NAMALWA (cell line): ENCODE measurements at places on chromosomes 16 and 17.

GRCh38 chr17:69062860-69063581 lies 2.3 kb upstream of the ABCA9 start:
- no peak for DNase-seq

DNA sequence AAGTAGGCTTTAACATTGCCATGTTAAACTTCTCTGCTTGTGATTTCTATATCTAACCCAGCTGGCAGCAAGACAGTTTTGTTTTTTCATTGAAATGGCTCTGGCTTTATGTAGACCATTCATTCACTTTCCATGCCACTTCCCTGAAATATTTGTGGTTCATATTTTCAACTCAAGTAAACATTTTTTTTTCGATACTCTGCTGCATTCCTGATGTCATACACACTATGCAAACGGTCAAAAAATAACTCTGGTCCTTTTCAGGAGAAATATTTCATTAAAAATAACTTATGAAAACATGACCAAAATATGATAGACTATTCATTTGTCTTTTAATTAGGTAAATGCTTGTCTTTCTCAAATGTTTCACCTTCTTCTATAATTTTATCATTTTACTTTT lies 116.3 kb downstream of the USP22 start:
- no peak for DNase-seq

DNA sequence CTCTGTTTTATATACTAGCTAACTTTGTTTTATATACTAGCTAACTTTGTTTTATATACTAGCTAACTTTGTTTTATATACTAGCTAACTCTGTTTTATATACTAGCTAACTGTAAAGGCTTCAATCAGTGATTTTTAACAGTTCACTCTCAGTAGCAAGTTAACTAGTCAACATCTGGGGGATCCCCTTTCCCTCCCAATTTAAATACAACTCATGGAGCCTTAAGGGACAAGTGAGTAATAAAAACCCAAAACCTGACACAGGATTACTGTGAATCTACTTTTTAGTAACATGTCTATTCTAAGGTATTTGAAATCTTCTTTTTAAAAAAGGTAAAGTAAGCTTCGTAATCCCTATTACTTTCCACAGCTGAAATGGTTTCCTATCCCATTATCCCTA lies 32.2 kb downstream of the FAM222B start:
- DNase-seq, result no peak

- no peak for DNase-seq
Measured at GRCh38 chr17:50036455-50037261, 19.3 kb upstream of the ITGA3 start.

DNA sequence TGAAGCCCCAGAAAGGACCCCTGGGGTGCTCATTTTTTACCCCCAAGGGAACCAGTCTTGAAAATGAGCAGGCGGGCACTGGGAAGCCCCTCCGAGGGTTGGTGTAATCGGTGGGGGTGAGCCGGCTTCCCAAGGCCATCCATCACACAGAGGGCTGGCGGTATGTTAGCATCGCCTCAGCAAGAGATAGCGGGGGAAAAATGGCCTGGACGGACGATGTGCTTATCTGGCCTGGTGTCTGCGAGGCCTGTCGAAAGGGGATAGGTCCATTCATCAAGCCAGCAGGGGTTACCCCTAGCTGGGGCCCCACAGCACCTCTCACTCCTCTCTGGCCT lies 188.9 kb downstream of the IRF8 start:
- no peak for DNase-seq

DNA sequence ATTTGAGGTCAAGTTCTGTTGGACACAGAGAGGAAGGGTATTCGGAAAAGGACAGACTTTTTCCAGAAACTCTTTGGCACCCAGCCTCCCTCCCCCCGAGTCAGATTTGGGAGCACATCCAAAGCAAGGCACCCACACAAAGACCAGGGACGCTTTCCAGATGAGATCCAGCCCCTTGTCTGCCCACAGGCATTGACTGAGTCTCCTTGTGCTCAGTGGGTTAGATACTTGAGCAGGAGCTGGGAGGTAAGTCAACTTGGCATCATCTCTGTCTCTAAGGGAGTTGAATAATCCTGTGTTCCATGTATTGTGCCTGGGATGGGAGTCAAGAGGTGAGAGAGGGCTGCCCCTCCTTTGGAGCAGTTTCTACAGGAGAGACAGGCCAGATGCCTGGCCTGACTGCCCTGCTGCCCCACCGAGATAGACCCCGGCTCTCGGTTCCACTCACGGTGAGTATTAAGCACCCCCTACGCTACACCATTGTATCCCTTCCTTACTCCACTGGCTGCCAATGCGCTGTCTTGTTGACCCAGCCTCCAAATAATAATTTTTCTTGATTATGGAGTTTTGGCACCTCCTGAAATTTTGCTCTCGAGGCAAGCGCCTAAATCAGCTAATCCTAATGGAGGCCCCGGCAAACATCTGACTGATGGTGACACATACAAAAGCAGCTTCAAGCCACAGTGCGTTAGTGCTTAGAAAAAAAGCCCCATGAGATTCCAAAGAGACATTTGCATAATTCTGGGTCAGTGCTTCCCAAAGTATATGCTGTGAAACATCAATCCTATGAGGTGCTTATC lies 29.6 kb upstream of the MAP3K14 start:
- DNase-seq, result no peak
